ENCODE measurements at places on chromosomes 12 and 14.

DNA sequence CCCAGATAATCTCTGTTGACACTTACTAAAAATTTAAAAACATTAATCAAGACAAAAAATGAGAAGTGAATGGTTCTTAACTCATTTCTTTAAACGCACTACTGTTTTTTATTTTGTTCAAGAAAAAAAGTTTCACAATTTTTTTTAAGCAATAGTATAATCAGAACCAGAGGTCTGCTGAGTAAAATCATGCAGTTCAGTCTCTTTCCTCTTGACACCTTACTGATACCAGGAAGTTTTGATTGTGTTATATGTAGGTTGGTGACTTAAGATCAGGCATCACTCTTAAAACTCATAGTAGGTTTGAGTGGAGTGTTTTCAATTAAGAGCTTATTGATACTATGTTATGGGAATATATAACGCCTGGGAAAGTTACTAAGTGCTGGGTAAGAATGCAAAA lies 121.4 kb downstream of the TRMT5 start:
- no peak for DNase-seq

DNA sequence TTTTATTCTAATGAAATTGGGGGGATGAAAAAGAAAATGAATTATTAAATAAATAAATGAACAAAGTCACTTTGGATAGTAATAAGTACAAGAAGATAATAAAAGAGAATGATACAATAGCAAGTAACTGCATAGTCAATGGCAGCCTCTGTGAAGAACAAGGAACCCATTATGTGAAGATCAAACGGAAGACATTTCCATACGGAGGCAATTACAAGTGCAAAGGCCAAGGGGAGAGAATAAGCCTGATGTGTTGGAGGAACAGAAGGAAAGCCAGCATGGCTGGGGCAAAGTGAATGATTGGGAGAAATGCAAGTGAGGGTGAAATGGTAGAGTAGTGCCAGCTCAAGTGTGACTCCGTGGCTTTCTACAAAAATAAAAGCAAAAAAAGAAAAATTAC lies 43.9 kb upstream of the CHPT1 start:
- no peak for DNase-seq

DNA sequence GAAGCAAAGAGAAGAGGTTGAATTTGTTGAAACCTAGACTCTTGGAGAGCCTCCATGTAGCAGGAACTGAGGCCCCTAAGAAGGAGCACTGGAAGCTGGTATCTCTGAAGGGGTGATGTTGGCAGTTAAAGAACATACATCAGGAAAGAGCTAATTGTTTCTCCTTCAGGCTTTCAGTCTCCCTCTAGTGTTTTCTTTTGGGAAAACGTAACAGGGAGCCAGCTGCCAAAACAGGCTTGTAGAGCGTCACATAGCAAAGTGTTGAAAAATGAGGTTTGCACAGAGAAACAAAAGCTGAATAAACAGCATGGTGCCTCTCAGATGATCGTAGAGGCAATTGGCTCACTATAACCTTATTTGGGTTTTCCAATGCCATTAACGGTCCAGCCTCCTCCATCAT lies 46.9 kb upstream of the CAND1 start:
- peak; percentile 6 for DNase-seq

DNA sequence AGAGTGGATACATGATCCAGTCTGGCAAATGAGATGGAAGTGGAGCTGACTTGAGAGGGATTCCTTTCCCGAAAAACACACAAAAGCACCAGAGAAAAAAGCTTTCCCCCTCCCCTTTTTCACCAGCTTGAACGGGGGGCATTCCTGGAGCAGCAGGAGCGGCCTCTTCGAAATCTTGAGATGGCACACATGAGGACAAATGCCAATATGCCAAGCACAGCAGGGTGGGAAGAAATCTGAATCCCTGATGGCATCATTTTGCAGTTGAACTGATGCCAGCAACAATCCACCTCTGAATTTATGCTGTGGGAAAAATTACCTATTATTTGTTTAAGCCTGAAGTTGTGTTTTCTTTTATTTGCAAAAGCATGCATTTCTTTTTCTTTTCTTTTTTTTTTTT lies 29.7 kb upstream of the BICD1 start:
- no peak for DNase-seq

DNA sequence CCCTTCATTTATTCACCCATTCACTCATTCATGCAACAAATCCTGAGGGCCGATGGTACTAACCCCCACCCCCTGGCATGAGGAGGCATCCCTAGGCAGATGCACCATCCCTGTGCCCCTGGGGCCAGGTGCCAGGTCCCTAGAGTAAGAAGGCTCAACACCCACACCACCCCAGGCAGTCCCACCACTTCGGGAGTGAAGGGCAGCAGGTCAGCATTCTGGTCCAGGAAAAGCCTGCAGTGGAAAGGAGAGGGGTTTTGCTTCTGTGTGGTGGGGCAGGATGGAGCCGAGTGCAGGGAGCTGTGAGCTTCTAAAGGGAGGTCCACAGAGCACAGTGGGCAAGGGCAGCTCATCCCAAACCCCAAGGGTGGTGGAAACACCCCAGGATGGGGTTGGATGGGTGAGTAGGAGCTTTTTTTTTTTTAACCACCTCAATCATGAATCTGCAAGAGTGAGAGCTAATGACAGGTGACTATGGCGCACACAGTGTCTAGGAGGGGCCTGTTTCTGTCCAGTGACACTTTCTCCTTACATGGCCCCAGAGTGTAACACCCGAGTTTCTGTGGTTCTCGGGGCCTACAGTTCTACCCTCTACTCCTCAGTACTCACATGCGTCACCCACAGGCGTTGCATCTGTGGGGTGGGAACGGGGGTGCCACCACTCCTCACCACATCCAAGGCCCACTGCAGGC lies 414.3 kb downstream of the TMEM121 start:
- no peak for DNase-seq

DNA sequence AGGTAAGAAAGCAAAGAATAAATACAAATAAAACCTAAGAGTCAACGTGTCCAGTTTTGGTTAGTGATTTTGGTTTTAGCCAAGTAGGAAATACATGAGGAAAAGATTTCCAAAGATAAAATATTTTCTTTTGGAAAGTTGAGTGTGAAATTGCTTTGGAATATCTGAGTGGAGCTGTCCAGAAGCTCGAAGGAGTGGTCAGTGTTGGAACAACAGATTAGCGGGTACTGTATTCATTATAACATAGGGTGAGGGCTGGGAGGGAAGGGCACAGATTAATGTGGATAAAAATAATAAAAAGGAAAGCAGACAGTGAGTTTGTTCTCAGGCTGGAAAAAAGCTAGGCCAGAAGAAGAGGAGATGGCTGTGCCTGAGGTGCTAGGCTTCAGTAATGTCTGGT lies 101.5 kb upstream of the SLCO1C1 start:
- DNase-seq = no peak

DNA sequence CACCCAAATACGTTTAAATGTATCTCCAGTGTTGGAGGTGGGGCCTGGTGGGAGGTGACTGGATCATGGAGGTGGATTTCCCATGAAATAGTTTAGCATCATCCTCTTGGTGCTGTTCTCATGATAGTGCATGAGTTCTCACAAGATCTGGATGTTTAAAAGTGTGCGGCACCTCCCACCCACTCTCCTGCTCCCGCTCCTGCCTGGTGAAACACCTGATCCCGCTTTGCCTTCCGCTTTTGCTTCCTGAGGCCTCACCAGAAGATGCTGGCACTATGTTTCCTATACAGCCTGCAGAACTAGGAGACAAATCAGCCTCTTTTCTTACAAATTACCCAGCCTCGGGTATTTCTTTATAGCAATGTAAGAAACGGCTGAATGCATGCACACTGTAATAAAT lies 20.1 kb downstream of the EIF5 start:
- no peak for DNase-seq
